ENCODE measurements at places on chromosomes 4 and X.

DNA sequence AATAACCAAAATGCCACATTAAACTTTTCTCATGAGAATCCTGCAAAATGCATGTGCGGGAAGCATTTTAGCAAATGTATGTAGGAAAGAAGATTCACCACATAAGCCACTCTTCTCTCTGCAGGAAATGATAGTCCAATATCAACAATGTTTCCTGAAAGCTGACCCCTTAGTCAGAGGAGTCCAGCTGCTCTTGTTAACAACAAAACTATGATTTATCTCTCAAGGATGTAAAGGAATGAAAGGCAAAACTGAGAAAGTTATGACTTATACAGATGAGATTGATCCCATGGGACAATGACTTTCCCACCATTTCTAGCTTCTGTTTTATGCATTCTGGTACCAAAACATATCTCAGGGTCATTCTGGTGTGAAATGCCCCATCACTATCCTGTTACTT lies 125.0 kb upstream of the EDNRA start:
- DNase-seq, result no peak

DNA sequence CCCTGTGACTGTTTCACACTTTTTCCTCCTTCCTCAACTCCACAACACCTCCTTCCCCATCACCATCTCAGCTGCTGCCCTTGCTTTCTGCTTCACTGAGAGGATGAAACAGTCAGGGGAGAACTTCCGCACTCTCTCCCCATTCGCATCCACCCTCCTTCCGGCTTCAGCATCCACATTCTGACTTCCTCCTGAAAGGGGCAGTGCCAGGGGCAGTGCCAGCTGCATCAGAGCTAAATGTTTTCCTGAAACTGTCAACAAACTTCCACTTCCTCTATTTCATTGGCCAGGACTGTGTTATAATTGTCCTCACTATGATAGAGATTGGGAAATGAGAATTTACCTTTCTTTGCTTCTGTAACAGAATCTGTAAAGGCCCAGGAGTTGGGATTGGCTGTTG lies 18.2 kb upstream of the RASL11B start:
- no peak for DNase-seq

DNA sequence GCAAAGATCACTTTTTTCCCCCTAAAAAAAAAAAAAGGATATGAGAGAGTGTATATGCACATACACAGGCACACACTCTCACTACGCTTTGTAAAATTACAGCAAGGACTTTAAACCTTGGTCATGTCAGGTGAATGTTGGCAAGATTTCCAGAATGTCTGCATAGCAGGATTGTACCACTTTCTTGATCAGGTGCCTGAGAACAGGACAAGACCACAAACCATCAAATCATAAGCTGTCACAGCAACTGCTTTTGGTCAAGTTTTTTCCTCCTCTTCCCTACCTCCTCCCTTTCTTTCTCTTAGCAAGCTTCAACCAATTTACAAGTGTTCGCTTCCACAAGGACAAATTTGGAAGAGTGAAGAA lies 15.3 kb downstream of the PPARGC1A start:
- no peak for DNase-seq

- no peak for DNase-seq
Observed at GRCh38 chr4:55030589-55030988, 94.8 kb downstream of the KDR start.

DNA sequence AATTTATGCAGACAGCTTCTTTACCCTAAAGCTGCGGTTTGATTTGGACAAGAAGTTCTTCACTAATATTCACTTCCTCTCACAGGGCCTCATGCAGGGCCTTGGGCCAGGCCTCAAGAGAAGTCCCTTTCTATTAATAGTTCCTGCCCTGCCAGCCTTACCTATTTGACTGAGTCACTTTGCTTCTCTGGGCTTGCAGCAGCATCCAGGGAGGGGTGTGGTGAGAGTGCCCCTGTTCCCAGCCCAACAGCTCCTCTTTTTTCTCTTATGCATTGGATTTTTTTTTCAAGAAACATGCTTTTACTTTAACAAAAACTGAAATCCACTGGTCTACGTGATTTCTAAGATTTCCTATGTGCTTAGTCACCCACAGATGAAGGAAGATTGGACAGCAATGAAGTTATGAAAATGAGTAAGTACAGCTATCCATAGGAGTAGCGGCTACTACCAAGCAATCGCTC lies 26.7 kb downstream of the FAM156B start:
- DNase-seq, result no peak

GRCh38 chr4:74056114-74056857 lies 17.8 kb upstream of the CXCL3 start:
- no peak for DNase-seq

DNA sequence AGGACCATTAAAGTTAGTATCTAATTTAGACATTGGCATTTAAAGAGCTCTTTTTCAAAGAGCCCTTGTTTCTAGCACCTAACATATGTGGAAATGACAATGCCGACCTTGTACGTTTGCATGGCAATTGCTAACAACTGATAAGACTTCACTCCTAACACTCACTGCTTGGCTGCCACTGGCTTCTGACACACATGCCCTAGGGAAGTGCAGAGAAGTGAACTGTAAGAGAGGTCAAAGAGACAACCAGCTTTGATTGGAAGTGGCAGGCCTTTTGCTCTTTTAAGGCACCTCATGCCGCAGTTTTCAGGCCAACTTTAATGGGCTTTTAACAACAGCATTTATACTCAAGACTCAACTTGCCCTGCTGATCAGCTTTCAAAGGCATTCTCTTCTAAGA lies 158.4 kb downstream of the RAB28 start:
- no peak for DNase-seq

- no peak for DNase-seq
Observed at GRCh38 chr4:119834906-119835612, 206.5 kb upstream of the PDE5A start.

DNA sequence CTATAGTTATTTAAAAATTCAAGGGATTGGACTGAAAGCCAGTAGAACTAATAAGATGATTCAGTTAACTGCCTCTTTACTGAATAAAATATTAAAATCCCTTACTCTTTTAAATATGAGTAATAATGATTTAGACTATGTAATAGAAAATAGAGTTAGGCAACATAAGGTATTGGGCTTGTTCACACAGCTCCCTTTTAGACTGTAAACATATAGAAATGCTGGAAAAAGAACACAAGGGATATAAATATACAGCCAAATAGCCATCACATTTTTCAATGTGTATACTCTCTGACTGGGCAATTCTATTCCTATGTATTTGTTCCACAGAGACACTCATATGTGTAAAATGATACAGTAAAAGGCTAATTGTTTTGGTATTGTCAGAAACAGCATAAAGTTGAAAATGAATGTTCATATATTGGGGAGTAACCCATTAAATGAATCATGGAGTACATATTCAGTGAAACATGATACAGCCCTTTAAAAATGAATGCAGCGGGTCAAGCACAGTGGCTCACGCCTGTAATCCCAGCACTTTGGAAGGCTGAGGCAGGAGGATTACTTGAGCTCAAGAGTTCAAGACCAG lies 129.8 kb downstream of the TBC1D19 start:
- DNase-seq, result no peak

DNA sequence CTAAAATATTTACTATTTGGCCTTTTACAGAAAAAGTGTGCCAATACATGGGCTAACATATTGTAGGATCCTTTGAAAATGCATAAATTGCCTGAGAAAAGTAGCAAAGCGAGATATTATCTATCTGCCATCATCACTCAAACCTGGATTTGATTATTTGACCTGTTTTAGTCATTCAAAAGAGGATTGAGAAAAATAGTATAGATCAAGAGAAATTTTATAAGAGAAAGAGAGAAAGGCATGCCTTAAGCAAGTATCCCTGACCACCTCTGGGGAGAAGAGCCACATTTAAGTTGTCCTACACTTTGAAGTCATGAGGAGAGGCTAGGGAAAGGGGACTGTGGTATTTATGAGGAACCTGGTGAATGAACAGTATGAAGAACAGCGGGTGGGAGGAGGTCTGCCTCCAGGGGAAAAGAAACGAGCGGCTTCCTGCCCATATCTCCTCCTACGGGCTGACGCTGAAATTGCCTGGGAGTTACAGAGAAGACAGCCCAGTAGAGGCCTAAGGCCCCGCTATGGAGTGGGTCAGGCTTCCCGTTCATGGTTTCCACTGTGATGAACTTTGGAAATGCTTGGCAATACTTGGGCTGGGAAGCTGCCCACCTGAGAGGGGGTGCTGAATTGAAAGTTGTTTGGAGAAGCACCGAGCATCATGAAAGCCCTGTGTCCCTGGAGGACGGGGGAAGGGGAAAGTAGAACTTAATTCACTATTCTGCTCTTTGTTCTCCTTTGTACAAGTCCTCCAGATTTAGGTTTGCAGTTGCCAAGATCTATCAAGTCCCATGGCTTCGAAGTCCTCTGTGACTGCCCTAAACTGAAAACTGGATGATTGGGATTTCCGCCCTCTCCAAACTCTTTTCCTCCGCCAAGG lies 106.9 kb upstream of the ACSL4 start:
- no peak for DNase-seq

- DNase-seq, result no peak
Observed at GRCh38 chrX:9542761-9543111, 77.9 kb downstream of the TBL1X start.

GRCh38 chrX:42050345-42050744 lies 127.0 kb upstream of the CASK start:
- DNase-seq, result no peak

- DNase-seq, result no peak
Observed at GRCh38 chrX:36609616-36610585, 398.3 kb upstream of the FAM47C start.

GRCh38 chrX:912677-913076 lies 282.1 kb downstream of the SHOX start:
- no peak for DNase-seq

DNA sequence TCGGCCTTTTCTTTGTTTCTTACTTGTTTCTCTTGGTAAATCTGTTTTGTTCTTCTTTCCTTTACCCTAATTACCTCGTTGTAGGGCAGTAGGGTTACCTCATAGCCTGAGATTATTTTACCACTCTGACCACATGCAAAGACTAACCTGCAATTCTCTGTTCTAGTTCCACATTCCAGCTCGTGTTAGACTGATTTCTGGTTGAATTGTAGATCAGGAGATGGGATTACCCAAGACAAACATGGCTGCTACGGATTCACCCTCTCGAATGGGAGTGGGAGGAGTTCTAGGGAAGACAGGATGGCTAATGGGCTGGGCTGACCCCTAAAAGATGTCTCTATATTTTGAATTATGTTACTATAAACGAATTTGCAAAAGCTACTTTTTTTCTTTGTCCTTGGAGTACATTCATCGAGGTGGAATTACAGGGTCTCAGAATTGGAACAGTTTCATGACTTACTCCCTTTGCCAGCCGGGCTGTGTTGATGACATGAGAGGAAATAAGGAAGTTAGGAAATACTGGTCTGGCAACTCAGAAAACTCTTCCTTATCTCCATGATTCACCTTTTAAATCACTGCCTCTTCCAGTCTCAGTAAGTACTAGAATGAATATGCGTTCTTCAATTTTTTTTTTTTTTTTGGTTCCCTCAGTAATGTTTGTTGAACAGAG lies 36.7 kb upstream of the FBXW7 start:
- no peak for DNase-seq

- no peak for DNase-seq
Observed at GRCh38 chr4:141417387-141417786, 196.7 kb downstream of the ZNF330 start.

DNA sequence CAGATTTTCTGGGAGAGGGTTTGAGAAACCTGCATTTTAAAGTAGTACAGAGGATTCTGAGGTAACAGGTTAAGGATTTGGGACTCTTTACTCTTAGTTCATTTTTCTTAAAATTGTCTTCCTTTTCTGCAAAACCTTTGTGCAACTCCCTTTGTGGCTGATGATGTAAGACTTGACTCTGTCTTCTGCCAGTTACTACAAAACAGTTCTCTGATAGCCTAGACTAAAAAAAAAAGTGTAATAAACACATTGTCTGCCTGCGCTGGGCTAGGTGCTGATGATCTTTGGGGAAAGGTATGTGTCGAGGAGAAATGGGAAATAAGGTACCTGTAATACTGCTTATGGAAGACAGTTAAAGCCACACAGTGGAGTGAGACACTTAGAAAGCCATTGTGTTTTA lies 28.7 kb downstream of the IL13RA1 start:
- no peak for DNase-seq

DNA sequence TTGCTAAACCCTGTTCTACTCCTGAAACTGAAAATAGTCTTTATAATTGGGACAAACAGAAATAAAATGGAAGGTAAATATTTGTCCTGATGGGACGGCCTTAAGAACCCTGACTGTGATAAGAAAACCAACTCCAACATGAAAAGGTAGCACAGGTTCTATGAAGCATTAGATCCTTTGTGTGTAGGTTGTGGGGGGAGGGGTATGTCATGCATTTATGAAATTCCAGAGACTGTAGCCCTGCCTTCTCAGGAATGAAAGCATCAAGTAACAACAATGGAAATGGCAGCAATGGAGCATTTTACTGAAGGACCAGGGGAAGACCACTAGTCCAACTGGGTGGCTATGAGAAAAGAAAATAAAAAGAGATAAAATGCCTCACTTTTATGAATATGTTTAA lies 23.9 kb downstream of the CXXC4 start:
- DNase-seq, result no peak

- DNase-seq, result no peak
Observed at GRCh38 chrX:135331525-135331924, 22.2 kb downstream of the ETDC start.

DNA sequence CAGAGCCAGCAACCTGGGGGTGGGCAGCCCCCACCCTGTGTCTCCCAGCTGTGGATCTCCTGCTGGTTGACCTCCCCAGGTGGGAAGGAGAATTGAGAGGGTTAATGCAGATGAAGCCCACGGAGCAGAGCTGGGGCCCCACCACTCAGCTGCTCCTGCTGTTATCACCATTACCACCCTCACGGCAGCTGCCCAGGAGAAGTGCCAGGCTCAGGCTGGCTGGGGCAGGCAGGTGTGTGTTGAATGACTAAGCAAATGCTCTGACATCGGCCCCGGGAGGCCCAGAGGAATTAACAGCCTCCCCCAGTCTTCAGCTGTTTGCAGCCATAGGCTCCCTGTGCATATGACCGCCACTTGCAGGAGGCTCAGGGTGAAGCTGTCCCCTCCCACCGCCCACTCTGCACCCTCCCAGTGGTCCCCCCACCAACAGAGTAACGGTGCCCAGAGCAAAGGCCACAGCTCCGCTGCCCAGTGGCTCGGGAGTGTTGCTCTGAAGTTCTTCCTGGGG lies 133.8 kb downstream of the CPZ start:
- no peak for DNase-seq

GRCh38 chrX:153460826-153461225 lies 9.6 kb downstream of the HAUS7 start:
- DNase-seq, result no peak

Measured in stimulated activated CD4-positive, alpha-beta T cell treated with anti-CD3 and anti-CD28 coated beads, Interleukin-12 subunit alpha, Interleukin-12 subunit beta, amount 100 ng/mL, for 48 hours (primary cell).